ENCODE measurements at places on chromosomes 3 and 15. TPM values are rescaled to one million over a fixed set of nuclear protein-coding genes. Genes with fewer than 3 reads are reported as not detected.

DNA sequence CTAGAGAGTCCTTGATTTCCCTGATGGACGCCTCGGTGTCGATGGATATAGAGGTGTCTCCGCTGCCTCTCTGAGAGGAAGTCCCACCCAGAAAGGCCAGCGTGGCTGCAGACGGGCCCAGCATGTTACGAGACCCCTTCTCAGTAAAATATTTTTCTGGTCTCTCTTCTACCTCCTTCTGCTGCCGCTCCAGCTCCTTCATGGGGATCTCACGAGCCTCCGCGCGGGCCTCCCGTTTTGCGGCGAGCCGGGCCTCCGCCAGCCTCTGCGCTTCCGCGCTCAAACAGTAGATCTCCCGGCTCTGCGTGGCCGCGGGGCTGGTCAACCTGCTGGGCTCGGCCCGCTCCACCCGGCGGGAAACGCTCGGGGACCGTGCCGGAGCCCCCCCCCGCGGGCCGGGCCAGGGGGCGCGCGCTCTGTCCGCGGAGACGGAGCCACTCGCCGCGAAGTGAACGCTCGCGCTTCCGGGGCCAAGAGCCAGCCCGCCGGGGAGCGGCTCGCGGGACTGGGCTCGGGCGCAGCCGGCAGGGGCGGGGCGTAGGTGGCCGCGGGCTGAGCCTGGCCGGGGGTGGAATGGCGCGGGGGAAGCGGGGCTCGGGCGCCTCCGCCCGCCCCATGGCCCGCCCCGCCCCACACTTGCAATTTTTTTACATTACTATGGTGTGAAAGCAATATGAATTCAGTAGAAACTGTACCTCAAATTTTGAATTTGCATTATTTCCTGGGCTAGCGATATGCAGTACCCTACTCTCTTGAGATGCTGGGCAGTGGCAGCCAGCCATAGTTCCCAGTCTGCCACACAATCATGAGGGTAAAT is 10.2 kb upstream of the KCNMB3 start:
- peak; percentile 62 for DNase-seq

- DNase-seq: no peak
These were observed 97.4 kb downstream of the WNT7A start for GRCh38 chr3:13782501-13782900.

GRCh38 chr3:43019006-43019809 is 40.1 kb downstream of the GASK1A start:
- DNase-seq: no peak

DNA sequence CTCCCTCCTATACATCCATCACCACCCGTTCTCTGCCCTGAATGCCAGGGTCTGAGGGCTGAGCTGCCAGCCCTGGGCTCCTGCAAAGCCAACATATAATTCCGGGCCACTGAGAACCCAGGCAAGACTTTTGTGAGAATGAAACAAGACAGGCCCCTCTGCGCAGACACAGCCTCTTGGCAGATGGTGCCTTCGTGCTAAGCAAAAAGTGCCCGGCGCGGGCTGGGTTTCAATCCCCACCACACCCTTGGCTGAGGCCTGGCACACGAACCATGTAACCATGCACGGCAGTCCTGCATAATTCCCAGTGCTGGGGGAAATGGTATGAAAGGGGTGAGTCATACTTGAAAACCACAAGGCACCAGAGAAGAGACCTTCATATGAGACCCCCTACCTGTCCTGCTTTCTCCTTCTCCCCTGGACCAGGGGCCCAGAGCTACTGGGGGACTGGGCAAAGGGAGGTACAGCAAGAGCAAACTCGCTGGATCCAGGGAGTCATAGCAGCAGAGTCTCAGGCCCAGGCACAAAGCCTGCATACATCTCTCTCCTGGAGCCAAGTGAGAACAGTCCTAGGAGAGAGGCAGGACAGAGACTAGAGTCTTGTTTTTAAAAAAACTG is 26.1 kb upstream of the LOXL1 start:
- no peak for DNase-seq

DNA sequence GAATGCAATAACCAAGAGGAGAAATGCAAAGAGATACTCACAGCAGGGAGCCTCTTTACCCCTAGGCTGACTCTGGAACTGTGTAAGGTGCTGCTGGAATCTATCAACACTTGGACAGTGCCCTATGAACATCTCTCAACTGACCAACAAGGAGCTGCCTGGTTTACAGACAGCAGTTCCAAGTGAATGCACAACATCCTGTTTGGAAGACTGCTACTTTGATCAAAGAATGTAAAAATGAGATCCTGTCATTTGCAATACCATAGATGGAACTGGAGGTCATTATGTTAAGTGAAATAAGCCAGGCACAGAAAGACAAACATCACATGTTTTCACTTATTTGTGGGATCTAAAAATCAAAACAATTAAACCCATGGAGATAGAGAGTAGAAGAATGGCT is 136.3 kb downstream of the IMPG2 start:
- DNase-seq: no peak

GRCh38 chr3:180420804-180421203 is 181.2 kb upstream of the TTC14 start:
- DNase-seq: no peak

DNA sequence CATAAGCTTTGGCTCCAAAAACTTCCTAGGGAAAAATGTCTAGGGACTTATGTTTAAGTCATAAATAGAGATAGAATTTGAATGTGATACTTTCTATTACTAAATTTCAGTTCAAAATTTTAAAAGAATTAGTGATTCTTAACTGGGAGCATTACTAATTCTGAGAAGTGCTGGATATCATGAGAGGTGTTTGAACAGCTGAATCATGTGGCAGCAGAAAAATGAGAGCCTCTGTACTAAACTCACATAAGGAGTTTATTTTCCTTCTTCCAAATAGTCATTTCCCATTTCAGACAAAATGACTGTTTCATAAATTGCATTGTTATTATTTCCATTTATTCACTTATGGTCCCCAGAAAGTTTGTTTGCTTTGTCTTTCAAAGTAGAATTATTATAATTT is 62.7 kb downstream of the SLMAP start:
- no peak for DNase-seq

DNA sequence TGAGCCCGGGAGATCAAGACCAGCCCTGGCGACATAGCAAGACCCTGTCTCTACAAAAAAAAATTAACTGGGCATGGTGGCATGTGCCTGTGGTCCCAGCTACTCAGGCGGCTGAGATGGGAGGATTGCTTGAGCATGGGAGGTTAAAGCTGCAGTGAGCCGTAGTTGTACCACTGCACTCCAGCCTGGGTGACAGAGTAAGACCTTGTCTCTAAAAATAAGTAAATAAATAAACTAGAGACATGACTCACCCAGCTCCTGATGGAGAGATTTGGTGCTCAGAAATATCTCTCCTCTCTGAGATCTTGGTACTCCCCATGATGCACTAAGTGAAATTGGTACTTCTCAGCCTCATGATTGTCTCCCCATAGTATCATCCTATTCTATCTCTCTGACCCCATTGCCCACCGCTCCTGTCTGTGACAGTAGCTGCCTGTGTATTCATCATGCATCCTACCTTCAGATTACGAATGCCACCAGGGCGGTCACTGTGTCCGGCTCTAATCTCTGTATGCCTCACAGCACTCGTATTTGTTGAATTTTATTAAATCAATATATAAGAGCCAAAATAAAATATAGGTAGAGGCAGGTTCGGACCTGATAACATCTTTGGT is 50.9 kb downstream of the ABHD2 start:
- DNase-seq: no peak

DNA sequence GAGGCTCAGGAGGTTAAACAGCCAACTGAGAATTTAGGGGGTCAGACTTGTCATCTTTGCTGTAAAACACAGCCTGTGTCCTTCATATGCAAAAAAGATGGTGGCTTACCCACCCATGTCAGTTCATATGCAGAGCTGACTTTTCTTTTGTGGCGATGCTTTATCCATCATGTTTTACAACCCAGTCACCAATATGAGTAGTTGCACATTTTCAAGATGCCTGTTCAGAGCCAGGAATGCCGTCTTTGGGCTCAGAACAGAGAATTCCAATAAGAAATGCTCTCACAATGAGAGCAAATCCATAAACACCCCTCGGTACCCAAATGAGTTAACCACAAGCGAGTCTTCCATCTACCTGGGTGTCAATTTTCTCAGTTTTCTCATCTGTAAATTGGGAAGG is 83.6 kb downstream of the TIGIT start:
- no peak for DNase-seq

GRCh38 chr15:39934397-39935071 is 619 bp downstream of the EIF2AK4 start:
- DNase-seq: no peak

- no peak for DNase-seq
These were observed 4.1 kb downstream of the VHL start for GRCh38 chr3:10145685-10146084.

GRCh38 chr3:66520724-66521123 is 19.9 kb upstream of the LRIG1 start:
- no peak for DNase-seq

The DLL4 gene
- polyA plus RNA-seq: 7.8 TPM

The CAMK2N2 gene
- 0.17 TPM for polyA plus RNA-seq

The ZMYND10 gene
- polyA plus RNA-seq: 2.9 TPM

The RASSF1 gene
- polyA plus RNA-seq: 22.1 TPM

The ACTL6A gene
- polyA plus RNA-seq: 99.8 TPM

The DAZL gene
- polyA plus RNA-seq: not detected

The CKMT1B gene
- polyA plus RNA-seq: 1.4 TPM

The NPAP1 gene
- 0.86 TPM for polyA plus RNA-seq

The DVL3 gene
- 89.1 TPM for polyA plus RNA-seq

The SPINT1 gene
- polyA plus RNA-seq: 67.8 TPM

The NOX5 gene
- polyA plus RNA-seq: 1.3 TPM

All from renal cortex interstitium (tissue), 15 donors.